ENCODE measurements at places on chromosomes 5 and 9.

DNA sequence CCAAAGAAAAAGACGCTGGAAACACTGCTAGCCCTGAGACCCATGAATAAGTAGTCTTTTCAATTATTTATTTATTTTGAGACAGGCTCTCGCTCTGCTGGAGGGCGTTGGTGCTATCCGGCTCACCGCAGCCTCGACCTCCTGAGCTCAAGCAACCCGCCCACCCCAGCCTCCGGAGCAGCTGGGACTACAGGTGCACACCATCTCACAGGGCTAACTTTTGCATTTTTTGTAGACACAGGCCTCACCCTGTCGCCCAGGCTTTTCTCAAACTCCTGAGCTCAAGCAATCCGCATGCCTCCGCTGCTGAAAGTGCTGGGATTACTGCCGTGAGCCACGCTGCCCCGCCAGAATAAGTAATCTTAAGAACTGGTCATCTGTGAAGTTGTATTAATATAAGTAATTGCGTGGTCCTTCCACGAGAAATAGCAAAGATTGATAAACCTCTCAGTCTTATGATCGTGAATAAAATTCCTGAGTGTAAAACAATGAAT is 1.6 kb downstream of the ANXA2R start:
- no peak for DNase-seq

DNA sequence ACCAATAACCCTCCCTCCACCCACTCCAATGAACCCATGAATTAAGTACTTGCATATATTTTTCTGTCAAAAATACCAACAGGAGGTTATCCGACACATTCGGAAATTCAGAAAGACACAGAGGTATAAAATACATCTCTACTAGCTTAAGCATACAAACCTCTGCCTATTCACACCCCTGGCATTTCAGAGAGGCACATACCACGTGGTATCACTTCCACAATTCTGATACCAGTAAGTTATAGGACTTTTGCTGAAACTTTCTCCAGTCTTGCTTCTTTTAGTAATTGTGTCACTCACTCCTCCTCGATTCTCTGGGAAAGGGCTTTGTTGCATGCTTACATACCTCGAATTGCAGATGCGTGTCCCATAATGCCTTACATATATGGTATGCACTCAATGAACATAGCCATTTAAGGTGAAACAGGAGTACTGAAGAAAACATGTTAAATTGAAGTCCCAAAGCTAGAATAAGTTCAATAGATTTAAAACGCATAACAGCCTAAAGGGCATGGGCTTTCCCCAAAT is 58.1 kb downstream of the TLE1 start:
- DNase-seq: no peak

- DNase-seq: no peak
Measured at GRCh38 chr9:4838189-4838546, 45.4 kb downstream of the RCL1 start.

- DNase-seq: no peak
Measured at GRCh38 chr9:2341126-2341525, 280.5 kb upstream of the VLDLR start.

- no peak for DNase-seq
Measured at GRCh38 chr9:83996126-83996525, 15.5 kb downstream of the RMI1 start.

GRCh38 chr5:136164226-136164625 is 28.7 kb downstream of the SMIM32 start:
- DNase-seq: no peak

DNA sequence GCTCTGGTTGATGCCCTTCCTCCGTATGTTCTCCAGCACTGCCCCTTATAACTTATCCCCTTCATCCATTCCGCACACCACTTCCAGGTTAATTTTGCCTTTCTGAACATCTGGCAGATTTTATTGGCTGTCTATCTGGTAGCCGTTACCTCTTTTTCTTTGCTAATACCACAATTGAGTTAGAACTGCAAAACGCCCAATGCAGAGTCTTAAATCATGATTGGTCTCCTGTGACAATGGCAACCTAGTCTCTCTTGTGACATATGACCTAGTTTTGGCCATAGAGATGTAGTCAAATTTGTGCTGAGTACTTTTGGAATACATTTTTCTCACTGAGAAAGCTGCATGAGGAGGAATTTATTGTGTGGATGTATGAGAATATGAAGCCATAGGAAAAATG is 365.7 kb upstream of the PRR16 start:
- DNase-seq: no peak

DNA sequence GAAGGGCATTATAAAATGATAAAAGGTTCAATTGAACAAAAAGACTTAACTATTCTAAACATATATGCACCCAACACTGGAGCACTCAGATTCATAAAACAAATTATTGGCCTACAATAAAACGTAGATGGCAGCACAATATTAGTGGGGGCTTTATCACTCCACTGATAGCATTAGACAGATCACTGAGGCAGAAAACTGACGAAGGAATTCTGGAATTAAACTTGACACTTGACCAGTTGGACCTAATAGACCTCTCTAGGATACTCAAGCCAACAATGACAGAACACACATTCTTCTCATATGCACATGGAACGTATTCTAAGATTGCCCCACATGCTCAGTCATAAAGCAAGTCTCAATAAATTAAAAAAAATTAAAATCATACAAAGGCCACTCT is 18.4 kb upstream of the C9orf72 start:
- no peak for DNase-seq

- no peak for DNase-seq
Measured at GRCh38 chr9:34403554-34404380, 27.1 kb upstream of the MYORG start.

GRCh38 chr5:104652271-104652861 is 1089.8 kb upstream of the NUDT12 start:
- DNase-seq: no peak

GRCh38 chr5:78109891-78110324 is 184.6 kb downstream of the AP3B1 start:
- DNase-seq: no peak

GRCh38 chr5:82164176-82164976 is 113.8 kb downstream of the RPS23 start:
- DNase-seq: no peak

- no peak for DNase-seq
Measured at GRCh38 chr5:139524446-139524845, 36.7 kb upstream of the UBE2D2 start.

- no peak for DNase-seq
Measured at GRCh38 chr9:13810510-13810909, 503.4 kb downstream of the NFIB start.

- no peak for DNase-seq
Measured at GRCh38 chr5:177967221-177967887, 28.7 kb downstream of the PROP1 start.

- DNase-seq: no peak
Measured at GRCh38 chr9:131546336-131547084, 1.2 kb downstream of the PRRT1B start.

GRCh38 chr5:42749020-42749419 is 7.6 kb upstream of the CCDC152 start:
- no peak for DNase-seq

DNA sequence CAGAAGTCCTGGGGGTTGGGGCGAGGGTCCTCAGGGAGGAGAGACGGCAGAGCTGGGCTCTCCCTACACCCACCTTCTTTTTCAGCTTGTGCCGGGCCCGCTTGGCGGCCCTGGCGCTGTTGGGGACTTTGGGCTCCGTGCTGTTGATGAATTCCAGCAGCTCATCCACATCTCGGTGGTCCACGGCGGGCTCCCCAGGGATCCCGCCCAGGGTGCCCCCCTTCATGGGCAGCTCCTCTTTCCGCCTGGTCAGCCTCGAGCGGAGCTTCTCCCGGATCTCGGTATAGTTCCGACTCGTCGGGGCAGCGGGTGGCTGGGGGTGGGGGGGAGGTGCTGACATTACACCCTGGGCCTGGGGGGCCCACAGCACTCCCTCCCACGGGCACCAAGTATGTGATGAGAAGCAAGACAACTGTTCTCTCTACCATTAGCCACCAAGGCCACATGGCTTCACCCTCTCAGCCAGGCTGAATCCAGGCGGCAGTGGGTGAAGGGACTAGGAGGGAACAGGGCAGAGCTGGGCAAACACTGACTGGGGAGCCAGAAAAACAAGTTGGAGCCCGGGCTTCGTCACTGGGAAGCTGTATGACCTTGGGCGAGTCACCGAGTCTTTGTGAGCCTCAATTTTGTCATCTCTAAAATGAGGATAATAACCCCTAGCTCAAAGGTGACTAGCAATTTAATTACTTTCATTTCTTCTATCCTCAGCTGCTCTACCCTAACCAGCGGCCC is 14.6 kb upstream of the DDX41 start:
- DNase-seq: no peak

GRCh38 chr9:115170358-115171073 is 52.6 kb upstream of the TNC start:
- DNase-seq: no peak

DNA sequence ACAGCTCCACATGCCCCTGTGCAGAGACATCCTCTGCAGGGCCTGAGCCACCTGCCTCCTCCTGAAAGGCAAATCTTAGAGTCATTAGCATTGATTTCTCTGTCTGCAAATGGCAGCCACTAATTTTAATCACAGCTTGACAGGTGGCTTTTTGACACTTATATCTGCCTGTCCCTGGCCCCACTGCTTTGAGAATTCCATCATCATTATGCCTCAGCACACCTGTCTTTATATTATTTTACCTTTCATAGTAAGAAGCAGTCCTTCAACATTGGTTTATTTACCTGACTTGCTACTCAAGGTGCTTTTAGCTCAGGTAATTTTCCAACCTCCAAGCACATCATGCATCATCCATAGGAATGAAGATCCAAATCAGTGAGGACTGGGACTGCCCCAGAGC is 451.3 kb downstream of the MTRR start:
- DNase-seq: no peak

- DNase-seq: no peak
Measured at GRCh38 chr5:142495531-142495930, 170.7 kb upstream of the SPRY4 start.

DNA sequence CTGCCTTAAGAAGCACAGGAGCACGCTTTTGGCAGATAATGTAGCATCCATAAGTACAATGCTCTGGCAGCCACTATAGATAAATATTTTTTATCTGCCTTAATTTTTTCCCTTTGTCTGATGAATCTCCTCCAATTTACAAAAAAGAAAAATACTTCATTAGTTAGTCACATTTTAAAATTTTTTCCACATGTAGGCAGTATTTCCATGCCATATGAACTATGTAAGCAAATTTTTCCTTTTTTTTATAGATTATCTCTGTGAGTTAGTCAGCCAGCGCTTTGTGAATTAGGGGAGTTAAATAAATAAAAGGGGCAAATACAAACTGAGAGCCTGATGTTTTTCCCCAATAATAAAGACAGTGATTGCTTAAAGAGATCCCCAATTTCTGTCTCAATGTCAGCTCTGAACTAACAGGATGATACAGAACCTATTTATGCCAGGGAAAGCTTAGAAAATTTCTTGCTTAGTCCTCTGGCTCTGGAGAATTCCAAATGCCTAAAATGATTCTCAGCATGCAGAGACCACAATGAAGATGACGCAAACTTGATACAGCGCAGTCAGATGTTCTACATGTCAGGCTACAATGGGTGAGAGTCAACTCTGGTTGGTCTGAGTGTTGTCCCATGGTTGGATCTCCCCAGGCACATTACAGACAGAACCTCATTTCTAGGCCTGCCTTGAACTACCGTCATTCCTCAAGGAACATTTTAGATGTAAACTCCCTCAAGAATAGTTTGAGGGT is 390.4 kb upstream of the CDH6 start:
- DNase-seq: no peak

All from GM18507 (cell line).